ENCODE measurements at places on chromosomes 4 and X.
A peak's percentile ranks its signal among the peaks of the same experiment; 100 is the strongest.

- DNase-seq = no peak
These were observed 52.8 kb downstream of the LCORL start for GRCh38 chr4:17968721-17969120.

- DNase-seq = peak; percentile 39
These were observed 51.2 kb downstream of the TMPRSS11E start for GRCh38 chr4:68498413-68499007.

DNA sequence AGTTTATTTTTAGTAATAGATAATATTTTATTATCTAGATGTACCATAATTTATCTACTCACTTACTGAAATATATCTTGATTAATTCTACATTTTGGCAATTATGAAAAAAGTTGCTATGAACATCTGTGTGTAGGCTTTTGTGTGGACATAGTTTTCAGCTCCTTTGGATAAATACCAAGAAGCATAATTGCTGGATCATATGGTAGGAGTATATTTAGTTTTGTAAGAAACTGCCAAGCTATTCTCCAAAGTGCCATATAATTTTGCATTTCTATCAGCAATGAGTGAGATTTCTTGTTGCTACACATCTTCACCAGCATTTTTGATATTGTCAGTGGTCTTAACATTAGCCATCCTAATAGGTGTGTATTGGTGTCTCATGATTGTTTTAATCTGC lies 882.6 kb upstream of the GRIA3 start:
- DNase-seq = no peak

GRCh38 chrX:90040807-90041206 lies 119.1 kb downstream of the TGIF2LX start:
- no peak for DNase-seq

GRCh38 chrX:15151267-15152186 lies 118.4 kb downstream of the ASB9 start:
- DNase-seq = no peak

DNA sequence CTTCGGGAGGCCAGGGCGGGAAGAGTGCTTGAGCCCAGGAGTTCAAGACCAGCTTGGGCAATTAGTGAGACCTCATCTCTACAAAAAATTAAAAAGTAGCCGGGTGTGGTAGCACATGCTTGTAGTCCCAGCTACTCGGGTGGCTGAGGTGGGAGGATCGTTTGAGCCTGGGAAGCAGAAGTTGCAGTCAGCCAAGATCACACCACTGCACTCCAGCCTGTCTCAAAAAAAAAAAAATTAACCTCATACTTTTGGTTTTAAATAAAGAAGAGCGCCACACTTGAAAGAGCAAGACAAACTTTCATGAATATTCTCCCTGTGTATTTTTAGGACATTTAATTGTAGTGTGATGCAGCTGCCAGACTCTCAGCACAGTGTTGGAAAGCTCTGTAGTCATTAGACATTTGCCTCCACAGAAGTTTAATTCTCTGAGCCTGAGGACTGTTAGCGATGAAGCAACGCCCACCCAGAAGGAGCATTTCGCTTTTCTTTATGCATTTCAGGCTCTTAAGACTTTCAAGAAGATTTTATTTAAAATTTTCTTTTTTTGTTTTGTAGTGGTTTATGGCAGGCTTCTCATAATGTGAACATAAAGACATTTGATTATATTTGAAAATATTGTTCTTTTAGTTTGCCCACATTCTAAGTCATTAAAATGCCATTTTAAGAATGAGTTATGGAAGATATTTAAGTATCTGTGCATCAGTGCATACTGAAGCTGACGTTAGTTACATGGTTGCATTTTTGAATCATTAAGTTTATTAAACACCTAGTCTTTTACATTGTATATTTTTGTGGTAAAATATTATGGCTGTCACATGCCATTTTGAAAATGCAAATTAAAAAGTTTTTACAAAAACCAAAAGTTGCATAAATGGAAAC lies 45.8 kb downstream of the DCLK2 start:
- DNase-seq = no peak

DNA sequence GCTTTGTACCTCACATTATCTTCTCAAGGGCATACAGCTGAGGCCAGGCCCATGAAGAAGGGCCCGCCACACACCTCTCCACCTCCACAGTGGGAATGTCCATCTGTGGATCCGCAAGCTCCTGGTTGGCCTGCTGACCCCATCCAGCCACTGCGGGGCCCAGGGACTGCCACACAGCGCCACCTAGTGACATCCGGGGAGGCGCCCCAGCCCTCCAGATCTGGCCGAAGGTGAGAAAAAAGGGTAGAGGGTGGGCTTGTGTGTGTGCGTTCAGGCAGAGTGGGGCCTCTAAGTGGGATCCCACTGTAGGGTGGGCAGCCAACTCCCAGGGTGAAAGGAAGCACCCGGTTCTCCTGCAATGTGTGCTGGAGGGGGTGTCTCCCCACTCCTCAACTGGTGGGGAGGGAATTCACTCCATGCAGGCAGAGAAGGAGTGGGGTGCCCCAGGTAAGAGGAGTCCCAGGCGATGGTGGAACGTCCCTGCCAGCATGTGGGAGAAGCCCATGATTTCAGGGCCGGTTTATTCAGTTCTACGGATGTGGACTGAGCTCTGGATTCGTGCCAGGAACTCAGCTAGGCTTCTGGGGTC lies 117.3 kb downstream of the ENPP6 start:
- DNase-seq = no peak

GRCh38 chr4:8765631-8766590 lies 105.7 kb downstream of the HMX1 start:
- no peak for DNase-seq

All from T1000 (cell line).